ENCODE measurements at places on chromosomes 6 and 20.

- DNase-seq, result no peak
Measured at GRCh38 chr6:142376800-142377496, 75.1 kb downstream of the ADGRG6 start.

DNA sequence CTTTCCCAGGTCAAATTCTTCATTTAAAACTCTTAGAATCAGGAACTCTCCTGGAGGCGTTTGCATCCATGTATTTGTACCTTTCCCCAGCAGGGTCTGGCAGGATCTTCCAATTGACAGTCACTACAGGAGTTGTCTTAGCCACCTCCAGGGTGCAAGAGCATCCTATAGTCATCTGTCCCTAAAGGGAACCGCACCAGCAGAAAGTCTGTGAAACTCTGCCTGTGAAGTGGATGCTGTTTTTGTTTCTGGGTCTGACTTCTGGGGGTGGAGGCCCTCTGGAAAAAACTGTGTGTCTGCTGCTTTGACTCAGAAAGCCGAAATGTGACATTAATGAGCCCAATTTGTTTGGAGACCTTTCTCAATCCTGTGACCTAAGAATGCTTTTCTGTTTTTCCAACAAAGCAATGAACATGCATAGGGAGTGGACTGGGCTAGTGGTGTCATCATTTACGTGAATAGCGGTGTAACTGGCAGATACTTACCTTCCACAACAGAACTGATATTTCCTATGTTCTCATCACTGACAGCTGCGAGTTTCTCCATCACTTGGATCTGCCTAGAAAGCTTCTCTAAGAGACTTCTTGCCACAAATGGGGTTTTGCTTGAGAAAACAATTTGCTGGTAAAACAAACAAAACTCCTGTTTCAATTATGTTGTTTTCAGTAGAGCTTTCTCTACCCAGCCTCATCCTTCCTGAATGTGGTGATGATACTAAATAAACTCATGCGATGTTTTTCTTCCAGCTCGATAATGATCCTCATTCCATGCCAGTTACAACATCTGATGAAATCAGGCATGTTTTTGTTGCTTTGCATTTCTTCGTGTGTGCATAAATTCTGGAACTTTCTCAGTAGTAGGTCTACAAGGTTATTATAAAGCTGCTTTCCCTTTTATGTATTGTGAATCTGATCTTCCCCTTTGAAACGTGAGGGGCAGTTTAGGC lies 33.3 kb upstream of the ARMH2 start:
- DNase-seq, result no peak

GRCh38 chr6:29495571-29495970 lies 7.8 kb upstream of the MAS1L start:
- DNase-seq, result no peak

DNA sequence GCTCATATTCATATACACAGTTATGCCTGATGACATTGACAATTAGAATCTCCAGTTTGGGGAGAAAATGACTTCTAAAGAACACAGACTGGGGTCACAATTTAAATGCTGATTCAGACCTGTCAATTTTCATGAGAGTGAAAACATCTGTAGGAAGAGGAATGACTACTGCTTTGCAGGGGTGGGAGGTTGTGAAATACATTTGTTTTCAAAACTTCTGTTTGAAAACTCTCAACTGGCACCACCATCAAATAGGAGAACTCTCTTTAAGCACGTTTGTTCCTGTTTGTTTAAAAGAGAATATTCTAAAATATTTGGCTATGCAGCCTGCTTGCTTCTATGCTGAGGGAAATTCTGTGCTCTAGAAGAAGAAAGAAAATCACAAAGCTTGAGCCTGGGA lies 50.8 kb upstream of the ADGRF5 start:
- no peak for DNase-seq

GRCh38 chr6:129908858-129909257 lies 47.7 kb upstream of the TMEM244 start:
- DNase-seq, result no peak

- no peak for DNase-seq
Measured at GRCh38 chr6:142401838-142402237, 100.0 kb downstream of the ADGRG6 start.

DNA sequence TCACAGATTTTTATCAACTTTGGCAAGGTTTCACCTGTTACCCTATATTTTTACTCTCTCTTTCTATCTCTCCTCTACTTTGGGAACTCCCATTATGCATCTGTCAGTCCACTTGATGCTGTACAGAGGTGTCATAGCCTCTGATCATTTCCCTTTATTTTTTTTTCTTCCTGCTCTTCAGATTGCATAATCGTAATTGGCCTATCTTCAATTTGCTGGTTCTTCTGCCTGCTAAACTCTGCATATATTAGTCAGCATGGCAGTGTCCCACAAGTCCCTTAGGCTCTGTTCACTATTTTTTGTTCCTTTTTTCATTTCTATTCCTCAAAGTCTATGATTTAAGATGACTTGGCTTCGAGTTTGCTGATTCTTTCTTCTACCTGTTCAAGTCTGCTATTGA lies 44.7 kb upstream of the MICB start:
- DNase-seq, result no peak

DNA sequence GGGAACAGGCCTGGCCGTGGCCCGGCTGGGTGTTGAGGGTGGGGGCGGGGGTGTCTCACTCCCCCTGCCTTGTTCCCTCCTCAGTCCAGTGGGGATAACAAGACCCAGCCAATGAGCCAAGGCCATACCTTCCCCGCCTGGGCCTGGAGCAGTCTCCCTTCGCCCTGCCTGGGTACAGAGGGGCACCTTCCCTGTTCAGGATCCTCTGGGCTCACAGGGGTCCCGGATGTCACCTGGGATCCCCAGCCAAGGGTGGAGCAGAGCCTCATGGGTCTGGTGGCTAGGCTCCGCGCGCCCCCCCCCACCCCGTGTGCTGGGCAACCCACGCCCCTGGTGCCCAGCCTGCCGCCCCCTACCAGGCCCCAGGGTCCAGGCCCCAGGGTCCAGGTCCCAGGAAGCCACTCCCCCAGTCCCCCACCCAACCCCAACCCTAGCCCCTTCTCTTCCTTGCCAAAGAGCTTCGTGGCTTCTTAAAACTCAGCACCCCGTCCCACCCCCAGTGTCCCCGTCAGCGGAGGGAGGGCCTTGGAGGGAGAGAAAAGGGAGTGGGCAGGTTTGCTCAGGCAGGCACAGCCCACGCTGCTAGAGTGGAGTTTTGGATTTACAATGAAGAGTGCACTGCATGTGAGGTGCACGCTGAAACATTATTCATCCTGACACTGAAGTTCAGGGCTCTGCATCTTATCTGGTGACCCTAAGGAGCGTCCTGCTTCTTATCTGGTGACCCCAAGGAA lies 11.8 kb downstream of the HRH3 start:
- DNase-seq, result no peak

DNA sequence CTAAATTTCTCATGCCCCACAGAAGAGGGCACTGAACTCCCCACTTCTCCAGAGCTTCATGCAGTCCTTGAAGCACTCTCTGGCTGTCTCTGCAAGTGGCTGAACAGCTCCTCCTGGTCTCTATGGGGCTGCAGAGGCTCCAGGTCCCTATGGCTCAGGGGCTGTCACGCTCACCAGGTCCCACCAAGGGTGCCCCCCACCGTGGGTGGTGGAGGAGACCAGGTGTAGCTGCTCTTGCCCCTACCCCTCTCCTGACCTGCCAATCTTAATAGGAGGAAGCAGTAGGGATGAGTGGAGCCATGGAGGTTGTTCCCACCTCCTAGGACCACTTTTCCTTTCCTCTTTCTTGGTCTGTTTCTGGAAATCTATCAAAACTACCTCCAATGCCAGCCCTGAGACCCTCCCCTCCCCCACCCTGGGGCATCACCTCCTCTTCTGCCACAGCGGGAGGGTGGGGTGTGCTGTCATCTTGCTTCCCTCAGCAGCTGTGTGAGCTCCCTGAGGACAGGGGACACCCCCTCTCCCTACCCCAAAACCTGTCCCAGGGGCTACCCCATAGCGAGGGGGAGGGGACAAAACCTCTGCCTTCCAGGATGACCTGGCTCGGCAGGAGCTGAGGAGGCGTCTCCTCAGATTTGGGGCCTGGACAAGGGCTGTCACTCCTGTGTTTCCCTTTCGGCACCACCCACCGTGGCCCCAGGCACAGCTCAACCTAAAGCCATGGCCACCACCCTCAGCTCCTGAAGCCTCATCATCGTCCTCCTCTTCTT lies 12.0 kb upstream of the RAET1E start:
- DNase-seq, result no peak

- no peak for DNase-seq
Measured at GRCh38 chr20:38631155-38632022, 29.8 kb downstream of the ARHGAP40 start.

All from CD4-positive, alpha-beta T cell treated with Interleukin-6 at 100 ng/mL for 8 hours (primary cell).